ENCODE measurements at places on chromosomes 4 and X.

GRCh38 chrX:110852180-110852579 is 56.6 kb upstream of the CHRDL1 start:
- DNase-seq, result no peak

- no peak for DNase-seq
Measured at GRCh38 chrX:80810365-80810978, 795 bp upstream of the BRWD3 start.

- DNase-seq, result no peak
Measured at GRCh38 chr4:113582737-113583136, 178.8 kb downstream of the CAMK2D start.

DNA sequence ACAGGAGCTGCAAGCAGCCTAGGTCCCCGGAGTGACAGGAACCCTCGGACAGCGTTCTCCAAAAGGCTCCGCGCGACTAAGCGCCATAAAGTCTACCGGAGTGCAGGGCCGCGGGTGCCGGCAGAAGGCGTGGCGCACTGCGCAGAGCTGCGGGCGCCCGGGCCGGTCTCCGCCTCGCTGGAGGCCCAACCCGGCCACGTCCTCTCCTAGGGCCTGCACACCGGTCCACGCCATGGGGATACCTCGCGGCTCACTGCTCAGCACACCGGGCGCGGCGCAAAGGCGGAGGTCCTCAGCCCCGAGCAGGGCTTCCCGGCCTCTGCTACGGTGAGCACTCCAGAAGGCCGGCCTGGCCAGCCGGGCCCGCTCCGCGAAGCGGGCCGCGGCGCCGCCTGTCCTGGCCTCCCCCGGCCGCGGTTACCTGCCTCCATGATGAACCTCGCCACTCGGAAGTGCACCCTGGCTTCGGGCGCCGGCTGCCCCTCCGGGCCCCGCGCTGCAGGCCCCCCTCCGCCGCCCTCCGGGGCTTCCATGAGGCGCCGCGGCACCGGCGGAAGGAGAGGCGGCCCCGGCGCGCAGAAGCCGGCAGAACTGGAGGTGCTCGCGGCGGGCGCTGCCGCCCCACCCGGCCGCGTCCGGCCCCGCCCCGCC is at the start of gene CCNQ:
Gene CCNQ, minus strand, starts transcription at position 599 of the 651 bp plus-strand sequence. Its CDS starts 66 bp downstream, at position 533.
- no peak for DNase-seq

GRCh38 chrX:1673337-1673736 is 58.5 kb downstream of the ASMT start:
- no peak for DNase-seq

DNA sequence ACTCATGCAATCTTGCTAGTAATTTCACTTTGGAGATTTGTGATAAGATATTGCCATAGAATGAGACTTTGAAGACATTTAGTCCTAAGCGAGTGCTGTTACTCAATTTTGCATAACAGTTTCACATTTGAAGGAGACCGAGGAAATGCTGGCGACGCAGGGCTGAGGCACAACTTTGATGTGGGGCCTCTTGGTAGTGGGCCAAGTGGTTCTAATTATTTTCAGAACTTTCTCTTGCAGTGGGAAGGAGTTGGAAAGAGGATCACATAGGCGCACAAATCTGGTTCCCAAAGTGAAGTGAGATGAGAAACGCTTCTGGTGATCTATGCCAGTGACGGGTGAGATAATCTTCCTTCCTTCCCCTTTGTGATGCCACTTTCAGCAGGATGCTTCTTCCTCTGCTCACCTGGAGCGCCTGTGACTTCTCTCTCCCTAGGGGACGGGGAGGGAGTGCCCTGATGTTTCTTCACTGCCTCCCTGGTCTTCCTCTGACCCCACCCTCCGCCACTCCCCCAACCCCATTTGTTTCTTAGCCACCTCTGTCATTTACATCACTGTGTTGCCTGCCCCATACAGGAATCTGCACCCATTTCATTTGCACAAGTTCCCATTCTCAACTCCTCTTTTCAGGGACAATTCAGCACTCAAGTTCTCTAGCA is 138.9 kb upstream of the MID1 start:
- DNase-seq, result no peak

- DNase-seq, result no peak
Measured at GRCh38 chr4:139077567-139078355, 62.2 kb downstream of the NOCT start.

DNA sequence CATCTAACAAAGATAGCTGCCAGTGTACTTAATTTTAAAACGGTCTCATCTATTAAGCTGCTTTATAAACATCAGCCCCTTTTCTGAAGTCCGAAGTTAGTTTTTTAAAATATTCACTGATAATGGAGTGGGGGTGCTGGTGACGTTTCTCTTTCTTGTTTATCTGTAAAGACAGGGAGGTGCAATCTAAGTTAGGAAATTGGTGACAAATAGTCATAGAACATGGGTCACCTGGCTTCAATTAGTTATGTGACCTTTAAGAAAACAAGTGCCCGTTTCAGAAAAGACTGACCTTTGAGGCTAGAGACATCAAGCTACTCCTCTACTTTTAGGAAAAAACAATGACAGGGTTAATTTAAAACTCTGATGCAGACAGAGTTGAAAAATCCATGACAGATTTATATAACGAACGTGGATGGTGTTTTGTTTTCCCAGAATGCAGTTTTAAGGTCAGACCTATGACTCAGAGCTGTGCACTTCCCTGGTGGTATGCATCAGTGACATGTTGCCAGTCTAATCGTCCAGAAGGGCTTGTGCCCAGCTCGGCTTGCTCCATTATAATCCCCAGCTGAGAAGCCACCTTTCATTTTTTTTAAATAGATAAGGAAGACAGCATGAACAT is 38.2 kb downstream of the FHL1 start:
- DNase-seq, result no peak

- DNase-seq, result no peak
Measured at GRCh38 chrX:11321986-11322385, 28.8 kb downstream of the AMELX start.

DNA sequence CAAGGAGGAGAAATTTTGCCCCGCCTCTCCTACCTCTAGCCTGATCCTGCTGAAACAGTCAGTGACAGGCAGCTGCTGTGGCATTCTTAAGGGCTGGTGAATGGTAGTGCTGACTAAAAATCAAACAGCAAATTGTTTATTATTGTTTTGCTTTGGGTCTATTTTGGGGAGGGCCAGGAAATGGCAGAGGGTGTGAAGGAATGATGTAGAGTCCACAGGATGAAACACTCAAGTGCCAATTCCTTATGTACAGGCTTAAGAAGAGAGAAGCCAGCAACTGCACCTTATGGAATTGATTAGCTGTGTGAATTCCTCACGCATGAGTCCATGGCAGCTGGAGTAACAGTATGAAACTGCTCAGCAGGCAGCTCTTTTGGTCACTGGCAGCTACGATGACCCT is 39.7 kb downstream of the VEGFC start:
- DNase-seq, result peak; percentile 98

GRCh38 chr4:139509727-139510410 is 46.1 kb downstream of the SETD7 start:
- no peak for DNase-seq

DNA sequence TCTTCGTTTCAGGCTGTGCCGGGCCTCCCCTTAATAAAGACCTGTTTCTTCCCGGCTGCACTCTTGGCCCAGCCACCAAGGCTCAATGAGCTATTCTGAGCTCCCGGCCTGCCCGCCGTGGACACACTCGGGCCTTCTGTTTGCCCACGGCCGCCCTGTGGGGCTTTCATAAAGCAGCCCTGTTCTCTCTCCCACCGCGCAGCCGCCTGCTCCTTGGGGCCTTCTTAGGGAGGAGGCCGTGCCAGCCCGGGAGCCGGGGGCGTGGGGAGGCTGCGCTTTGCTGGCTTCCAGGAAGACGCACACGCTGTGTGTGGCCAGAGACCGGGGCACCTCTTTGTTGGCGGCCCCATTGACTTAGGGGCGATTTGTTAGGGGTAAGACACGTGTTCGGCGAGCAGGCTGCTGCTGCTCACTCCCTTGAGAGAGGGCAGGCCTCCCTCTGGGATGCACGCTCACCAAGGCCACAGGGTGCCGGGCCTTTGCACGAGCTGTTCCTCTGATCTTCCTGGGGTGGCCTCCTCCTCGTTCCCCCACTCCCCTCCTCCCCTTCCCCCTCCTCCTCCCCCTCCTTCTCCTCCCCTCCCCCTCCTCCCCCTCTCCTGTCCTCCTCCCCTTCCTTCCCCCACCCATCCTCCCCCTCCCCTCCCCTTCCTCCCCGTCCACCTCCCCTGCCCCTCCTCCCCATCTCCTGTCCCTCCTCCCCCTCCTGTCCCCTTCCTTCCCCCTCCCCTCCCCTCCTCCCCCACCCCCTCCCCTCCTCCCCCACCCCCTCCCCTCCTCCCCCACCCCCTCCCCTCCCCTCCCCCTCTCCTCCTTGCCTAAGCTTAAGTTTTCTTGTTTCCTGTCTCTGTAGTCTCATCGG is 11.3 kb downstream of the BLOC1S4 start:
- DNase-seq, result no peak

DNA sequence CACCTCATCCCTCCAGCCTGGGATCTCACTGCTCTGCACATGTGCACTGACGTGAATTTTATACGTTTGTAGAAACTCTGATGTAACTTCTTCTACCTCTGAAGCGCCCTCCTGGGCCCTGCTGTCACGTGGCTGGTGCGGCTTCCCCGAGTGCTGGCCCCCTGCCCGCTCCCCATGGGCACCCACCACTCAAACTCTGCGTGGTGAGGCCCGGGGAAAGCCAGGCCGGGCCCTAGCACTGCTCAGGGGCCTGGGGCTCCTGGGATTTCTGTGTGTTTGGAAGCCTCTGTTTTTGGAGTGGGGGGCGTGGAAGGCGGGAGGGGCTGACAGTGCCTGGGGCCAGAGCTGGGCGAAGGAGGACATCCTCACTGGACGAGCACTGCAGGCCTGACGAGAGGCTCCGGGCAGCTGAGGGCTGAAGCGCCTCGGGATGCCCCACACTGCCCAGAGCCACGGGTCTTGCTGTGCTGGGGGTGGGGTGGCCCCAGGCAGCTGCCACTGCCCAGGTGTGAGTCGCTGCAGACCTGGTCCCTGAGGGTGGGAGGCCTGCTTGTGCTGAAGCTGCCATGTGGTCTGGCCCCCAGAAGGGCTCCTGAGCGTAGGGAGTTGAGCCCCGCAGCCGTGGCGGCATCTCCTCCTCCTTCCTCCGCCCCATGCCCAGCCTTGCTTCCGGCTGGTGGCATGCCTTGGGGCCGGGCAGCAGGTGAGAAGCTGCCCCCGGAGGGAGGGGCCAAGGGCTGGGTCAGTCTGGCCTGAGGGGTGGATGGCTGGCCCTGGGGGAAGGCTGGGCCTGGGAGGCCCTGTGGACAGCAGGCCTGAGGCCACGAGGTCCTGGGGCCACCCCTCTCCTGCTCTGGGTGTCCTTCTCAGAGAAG is 7.7 kb downstream of the NAT8L start:
- no peak for DNase-seq

- no peak for DNase-seq
Measured at GRCh38 chrX:133214301-133214700, 3.9 kb downstream of the TFDP3 start.

- DNase-seq, result no peak
Measured at GRCh38 chr4:136103616-136104015, 1428.7 kb downstream of the PCDH18 start.

DNA sequence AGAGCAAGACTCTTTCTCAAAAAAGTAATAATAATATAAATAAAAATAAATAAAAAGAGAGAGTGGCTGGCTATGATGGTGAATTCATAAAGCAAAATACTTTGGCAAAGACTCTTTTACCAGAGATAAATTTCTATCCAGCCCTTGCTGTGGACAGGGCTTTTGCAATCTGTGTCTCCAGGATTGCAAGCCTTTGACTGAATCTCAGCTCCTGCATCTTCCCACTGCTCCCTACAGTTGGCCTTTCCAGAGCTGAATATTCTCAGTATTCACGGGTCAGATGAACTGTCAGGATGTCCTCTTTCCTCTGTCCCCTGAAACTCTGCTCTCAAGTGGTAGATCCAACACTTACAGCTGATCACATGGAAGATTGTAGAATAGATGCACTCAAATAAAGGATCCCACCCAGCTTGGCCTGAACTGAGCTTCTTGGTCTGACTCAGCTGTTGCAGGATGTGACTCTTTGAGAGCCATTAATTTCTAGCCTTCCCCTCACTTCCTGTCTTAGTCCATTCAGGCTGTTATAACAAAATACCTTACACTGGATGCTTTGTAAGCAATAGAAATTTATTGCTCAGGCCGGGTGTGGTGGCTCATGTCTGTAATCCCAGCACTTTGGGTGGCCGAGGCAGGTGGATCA is 123.4 kb upstream of the GUCY1A1 start:
- DNase-seq, result peak; percentile 39

DNA sequence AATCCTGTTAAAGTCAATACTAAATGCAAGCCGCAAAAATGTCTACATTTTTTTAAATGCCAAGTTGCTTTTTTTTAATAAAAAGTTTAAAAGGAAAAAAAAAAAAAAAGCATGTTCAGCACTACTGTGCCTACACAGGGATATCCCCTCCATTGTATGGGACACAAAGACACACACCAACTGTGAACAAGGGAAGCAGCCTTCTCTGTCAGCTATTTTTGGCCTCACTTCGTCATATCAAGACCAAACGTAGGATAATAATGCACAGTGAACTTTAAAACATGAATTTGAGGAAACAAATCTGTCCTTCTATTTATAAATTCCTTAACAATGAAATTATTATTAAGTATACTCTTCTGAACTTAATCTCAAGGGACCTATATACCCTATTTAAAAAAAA is 4.4 kb downstream of the FBXW7 start:
- no peak for DNase-seq

DNA sequence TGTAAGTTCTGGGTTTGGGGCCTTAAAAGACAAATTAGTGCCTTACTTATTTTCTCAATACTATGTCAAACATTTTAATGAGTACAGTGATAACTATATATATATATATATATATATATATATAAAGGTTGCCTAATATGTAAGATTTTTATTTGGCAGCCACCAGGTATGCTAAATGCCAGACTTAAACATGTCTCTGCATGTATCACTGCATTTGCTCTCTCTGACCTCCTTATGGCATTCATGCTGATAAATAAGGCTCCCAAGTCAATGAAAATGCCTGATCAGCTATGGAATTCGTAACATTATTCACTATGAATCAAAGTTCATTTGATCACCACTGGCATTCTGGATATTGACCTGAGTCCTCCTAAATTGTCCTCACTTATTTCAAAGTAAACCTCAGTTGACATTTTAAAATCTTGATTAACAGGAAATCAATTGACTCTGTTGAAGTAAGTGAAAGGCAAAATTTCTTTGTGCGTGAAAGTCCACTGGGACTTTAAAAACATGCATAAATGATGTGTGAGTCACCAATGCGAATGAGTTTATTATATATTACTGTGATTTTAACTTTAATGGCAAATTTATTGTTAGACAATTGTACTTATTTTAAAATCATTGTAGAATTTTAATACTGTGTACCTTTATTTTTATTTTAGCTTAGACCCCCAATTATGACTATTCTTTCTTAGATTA is 29.2 kb upstream of the AREG start:
- no peak for DNase-seq

GRCh38 chr4:124631760-124632159 is 80.8 kb downstream of the ANKRD50 start:
- DNase-seq, result peak; percentile 94

- DNase-seq, result no peak
Measured at GRCh38 chrX:39320165-39320564, 518.9 kb downstream of the MID1IP1 start.

- no peak for DNase-seq
Measured at GRCh38 chr4:86822136-86822535, 27.0 kb downstream of the SLC10A6 start.

- no peak for DNase-seq
Measured at GRCh38 chrX:82658492-82658891, 849.6 kb upstream of the POU3F4 start.
